Omental fat pad (tissue), 4 donors: ENCODE measurements at places on chromosomes 12 and 14. TPM values are rescaled to one million over a fixed set of nuclear protein-coding genes. Genes with fewer than 3 reads are reported as not detected.

GRCh38 chr12:106123551-106124081 is 15.1 kb downstream of the NUAK1 start:
- DNase-seq, result no peak

DNA sequence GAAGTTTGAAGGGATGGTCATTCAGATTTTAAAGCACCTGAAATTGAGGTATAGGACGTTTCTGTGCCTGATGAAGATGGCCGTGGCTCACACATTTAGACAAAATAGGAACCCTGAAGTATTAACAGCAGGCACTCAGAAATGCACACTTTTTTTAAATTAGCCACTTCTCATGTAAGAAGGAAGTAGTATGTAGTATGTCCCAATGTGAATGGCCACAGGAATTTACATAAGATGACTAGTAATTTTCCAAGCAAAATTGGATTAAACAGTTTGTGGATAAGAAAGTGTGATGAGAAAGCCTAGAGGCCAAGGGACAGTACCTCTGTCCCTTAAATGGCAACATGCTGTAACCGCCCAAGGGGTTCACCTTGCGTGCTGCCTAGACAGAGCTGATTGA is 1.8 kb upstream of the MIS18BP1 start:
- no peak for DNase-seq

GRCh38 chr14:59186306-59186705 is 2.2 kb upstream of the DAAM1 start:
- no peak for DNase-seq

CFAP251 gene
- 6.7 TPM for total RNA-seq

OR4E2 gene
- not detected for total RNA-seq

CLEC2A gene
- not detected for total RNA-seq

GRCh38 chr12:25518512-25518911 is 34.6 kb downstream of the LMNTD1 start:
- no peak for DNase-seq

DNA sequence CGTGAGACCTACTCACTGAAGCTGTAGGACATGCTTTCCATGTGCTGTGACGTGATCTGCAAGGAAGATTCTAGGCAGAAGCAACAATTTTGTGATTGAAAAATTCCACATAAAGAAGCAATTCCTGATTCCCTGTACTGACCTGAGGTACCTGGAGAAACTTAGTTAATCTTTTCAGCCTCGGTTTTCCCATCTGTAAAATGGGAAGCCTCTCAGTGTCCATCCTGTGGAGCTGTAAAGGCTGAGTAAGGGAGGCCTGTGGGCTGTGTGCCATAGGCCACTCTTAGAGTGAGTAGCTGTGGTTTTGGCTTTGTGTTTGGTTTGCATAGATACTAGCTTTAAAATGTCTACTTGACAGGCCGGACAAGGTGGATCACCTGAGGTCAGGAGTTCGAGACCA is 50.7 kb downstream of the SFSWAP start:
- no peak for DNase-seq

AQP6 gene
- not detected for total RNA-seq

DNA sequence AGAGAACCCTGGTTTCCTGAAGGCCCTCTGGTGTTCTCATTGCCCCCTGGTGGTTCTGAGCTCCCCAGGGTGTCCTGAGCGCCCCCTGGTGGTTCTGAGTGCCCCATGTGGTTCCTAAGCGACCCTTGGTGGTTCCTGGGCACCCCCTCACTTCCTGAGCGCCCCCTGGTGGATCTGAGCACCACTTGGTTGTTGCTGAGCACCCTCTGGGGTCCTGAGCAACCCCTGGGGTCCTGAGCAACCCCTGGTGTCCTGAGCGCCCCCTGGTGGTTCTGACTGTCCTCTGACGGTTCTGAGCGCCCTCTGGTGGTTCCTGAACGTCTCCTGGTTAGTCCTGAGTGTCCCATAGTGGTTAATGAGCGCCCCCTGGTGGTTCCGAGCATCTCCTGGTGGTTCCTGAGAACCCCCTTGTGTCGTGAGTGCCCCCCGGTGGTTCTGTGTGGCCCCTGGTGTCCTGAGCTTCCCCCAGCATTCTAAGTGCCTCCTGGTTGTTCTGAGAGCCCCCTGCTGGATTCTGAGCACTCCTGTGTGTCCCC is 568.3 kb downstream of the TMEM121 start:
- DNase-seq, result no peak

FAIM2 gene
- 5.0 TPM for total RNA-seq

PMEL gene
- total RNA-seq, result 0.75 TPM

INSM2 gene
- 0.47 TPM for total RNA-seq

GRCh38 chr14:75568791-75569190 is 9.6 kb upstream of the FLVCR2 start:
- no peak for DNase-seq

DNA sequence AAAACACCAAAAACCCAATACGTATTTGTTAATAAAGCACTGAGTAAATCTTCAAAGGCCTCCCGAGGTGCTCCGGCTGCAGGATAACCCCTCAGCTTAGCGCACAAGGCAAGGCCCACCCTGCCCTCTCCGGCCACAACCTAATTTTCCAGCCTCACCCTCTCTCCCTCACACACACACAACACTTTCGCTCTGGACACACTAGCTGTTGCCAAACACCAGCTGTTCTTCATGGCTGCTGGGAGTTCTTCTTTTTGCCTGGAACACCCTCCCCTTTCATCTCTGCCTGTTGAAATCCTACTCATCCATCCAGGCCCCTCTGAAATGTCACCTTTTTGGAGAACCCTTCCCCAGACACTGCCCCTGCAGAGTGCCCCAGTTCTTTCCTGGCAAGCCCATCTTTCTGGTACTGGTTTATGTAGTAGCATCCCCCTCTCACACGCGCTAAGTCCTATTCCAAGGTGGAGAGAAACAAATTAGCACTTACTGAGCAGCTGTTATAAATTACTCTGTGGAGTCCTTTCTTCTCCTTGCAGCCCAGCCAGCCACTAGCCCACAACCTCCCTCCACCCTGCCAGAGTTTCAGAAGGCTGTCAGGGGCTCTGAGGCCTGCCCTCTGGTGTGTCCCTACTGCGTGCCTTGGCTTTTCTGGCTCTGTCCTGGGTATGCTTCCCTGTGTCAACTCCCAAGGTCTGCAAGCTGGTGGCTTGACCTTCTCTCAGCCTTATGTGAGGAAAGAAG is 805 bp upstream of the CRACR2A start:
- DNase-seq, result no peak

DNA sequence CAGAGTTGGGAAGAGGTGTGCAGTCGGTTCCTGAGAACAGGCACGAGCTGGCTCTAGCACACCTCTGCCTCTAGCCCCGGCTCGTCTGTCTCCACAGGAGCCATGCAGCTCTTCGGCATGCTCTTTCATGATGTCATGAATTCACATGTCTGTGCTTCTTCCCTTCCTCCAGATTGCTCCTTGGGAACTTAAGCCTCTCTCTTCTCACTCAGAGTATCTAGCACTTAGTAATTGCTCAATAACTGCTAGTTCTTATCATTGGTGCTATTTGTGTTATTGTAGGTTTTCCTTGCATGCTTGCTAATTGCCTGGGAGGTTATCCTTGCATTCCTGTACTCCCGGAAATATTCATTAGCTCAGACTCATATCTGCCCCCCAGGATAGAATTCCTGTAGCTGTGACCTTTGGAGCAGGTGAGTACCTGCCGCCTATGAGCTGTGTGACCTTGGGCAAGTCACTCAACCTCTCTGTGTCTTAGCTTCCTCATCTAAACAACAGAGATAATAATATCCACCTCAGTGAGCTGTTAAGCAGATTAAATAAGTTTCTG is 19.5 kb downstream of the FAM181A start:
- no peak for DNase-seq

DNA sequence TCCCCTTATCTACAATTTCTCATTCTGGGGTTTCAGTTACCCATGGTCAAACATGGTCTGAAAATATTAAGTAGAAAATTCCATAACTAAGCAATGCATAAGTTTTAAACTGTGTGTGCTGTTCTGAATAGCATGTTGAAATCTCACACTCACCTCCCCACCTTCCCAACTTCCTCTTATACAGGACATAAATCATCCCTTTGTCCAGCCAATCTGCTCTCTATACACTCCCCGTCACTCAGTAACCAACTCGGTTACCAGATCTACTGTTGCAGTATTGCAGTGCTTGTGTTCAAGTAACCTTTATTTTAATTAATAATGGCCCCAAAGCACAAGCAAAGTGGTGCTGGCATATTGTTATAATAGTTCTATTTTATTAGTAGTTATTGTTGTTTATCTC is 420.5 kb downstream of the GXYLT1 start:
- DNase-seq, result no peak

ANKRD33 gene
- total RNA-seq, result not detected

- DNase-seq, result no peak
Observed at GRCh38 chr12:76571256-76571655, 11.7 kb upstream of the OSBPL8 start.

DNA sequence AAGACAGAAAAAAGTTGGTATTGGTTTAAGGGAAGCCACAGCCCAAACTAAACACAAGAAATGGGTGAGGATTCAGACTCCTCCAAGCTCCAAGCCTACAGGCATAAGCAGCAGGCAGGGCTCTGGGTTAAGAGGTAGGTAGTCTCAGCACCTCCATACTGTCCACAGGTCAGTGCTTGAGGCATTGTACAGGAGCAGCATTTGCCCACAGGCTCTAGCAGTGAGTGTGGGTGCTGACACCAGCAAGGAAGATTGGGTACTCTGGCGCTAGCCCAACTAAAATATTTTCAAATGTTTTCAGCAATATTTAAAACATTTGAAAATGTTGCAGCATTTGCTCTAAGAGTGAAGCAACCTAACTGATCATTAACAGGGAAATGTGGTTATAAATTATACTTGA is 33.1 kb downstream of the FERMT2 start:
- DNase-seq, result no peak

DNA sequence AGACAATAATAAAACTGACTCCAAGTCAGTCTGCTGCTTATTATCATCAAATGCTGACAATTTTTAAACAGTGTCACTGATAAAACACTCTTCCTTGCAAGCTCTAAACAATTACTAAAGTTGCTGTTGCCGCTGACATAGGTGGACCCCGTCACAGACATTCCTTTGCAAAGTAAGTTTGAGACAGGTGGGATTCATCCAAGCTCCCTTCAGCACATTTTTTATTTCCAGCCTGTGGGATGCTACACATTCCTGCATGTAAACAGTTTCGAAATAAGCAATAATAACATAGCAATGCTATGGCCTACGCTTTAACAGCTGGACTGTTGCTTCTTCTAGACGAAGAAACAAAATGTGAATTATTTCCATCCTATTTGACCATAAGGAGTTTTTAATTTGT is 85.4 kb upstream of the HIF1A start:
- no peak for DNase-seq

DNA sequence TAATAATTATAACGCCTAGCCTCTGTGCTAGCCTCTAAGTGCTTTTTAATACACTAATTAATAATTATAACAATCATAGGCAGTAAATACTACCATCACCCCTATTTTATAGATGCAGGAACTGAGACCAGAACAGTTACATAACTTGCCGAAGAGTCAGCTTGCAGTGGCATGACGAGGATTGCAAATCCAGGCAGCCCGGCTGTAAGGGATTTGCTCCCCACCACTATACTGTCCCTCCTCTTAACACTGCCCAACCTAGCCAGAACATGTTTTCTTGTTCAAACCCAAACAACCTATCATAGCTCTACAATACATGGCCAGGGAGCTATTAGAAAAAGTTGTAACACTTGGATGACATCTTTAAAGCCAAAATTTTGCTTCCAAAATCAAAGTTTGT is 33.9 kb upstream of the VASH1 start:
- no peak for DNase-seq

GRCh38 chr14:75578786-75579337 is 442 bp downstream of the FLVCR2 start:
- DNase-seq, result no peak

PTPN6 gene
- total RNA-seq, result 19.8 TPM

DNA sequence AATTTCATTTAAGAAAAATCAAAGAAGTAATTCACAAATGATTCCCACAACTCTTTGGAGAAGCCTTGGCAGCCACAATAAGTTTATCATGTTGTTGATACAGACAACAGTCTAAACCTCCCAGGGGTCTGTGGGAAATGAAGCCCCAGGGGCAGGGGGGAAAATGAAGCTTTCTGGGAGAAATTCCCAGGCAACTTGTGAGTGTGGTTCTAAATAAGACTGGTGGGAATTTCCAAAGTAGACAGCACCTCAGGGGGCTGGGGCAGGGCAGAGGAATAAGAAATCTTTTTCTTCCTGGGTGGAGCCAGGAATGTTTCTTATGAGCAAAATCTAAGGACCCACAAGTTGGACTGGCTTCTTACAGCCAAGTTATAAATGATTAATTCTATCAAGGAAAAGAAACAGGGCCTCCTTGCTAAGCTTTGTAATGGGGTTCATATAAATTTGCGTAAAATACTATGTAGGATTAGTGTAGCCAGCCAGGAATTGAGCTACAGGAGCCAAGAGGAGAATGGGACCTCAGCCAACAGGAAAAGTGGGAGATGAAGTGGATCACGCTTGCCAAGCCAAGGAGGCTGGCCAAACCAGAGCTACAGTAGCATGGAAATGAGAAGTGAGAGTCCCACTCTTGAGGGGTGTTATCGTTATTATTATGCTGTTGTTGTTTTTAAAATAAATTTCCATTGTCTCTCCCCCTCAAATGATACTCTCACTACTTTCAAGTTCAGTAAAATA is 182.9 kb upstream of the FAR2 start:
- DNase-seq, result no peak

GRCh38 chr12:12622418-12622817 is 10.7 kb downstream of the CREBL2 start:
- no peak for DNase-seq

DNA sequence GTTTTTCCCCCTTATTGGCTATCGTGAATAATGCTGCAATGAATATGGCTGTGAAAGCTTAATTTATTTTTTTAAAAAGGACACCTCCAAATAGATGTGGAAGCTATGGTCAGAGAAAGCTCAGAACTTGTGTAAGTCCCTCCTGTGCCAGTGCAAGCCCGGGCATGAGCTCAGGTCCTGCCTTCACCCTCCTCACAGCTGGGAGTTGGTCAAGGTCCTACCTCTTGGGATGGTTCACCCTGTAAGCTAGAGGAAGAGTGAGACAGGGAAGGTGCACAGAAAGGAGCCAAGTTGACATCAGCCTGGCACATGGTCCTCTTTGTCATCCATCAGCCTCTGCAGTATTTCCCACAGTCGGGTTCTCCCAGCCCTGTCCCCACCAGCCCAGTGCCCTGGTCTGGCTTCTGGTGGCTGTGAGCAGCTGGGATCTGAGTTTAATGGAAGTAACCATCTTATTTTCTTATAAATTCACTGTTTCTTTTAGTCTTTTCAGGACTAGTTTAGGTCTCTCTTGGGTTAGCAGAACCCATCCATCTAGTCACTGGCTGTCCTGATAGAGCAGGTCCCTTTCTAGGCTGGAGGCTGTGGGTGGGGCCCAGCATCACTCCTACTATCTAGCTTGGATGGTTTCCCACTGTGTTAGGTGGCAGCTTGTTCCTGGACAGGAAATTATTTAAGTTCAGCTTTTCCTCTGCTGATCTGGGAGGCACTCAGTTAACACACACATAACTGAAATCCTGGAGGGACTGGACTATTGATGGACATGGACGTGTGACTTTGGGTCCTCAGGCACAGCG is 11.8 kb upstream of the PLEKHG3 start:
- no peak for DNase-seq

DNA sequence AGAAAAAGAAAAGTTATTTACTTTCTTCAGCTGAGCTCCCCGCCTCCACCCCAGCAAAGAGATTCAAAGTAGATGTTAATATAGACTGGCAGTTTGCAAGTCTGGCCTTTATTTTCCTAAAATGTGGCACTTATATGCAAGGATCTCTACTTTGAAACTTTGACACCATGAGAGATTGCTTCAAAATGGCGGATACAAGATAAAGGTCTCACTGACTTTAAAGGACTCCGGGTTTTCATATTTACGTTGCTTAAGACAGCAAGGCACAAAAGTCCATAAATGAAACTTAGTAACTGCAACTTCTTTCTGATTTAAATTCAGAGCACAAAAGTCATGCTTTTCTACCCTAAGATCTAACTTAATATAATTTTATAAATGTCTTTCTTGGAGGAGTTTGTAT is 3.5 kb downstream of the OTX2 start:
- DNase-seq, result no peak

FSCB gene
- total RNA-seq, result not detected
